T-helper 1 cell (primary cell): ENCODE measurements at places on chromosomes 6 and 20.

DNA sequence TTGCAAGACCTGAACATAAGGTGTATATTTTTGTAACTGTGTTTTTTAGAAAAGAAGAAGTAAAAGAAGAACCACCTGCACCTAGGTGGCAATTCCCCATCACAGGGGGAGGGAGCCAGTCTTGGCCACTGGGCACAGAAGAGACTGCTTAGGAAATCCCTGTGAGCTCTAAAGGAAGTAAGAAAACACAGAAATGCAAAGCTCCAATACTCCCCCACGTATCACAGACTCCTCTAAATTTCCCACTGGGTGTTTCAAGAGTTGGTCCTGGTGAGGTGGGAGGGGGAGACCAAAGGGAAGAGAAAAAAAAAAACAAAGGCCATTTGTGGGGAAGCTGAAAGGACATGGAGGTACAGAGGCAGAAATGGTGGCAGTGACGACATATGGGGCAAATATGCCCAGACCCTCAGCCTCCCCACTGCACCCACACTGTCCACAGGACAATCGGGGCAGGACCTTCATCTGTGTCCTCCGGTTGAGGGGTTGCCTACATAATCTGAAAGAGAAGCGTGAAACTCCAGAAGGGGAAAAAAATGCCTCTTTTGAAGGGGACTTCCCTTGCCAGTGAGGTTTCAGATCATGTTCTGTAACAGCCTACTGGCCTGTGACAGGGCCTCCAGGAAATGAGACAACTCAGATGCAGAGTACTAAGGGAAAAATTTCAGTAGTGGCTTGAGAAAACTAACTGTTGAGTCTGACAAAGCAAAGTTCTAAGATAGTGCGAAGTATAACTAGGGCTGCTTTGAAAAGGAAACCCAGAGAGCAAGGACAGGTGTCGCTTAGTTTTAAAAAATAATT, 226.2 kb upstream of the MARCKS start:
- DNase-seq, result no peak

GRCh38 chr20:43689165-43689564, 22.3 kb downstream of the MYBL2 start:
- DNase-seq, result no peak

GRCh38 chr6:116922853-116923548, 46.0 kb downstream of the RFX6 start:
- DNase-seq, result no peak

DNA sequence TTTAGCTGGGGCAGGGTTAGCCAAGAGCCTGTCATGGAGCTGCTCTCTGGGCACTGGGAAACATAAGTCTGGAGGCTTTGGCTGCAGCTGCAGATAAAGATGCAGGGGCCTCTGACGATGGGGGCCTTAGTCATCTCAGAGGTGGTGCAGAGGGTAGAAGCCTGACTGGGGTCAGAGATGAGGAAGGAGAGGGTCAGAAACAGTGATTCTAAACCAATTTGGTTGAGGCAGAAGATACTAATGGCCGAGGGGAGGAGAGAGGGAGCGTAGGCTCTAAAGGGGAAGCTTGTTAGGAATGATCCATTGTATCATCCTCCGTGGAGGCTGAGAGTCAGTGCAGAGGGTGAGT, 33.8 kb downstream of the PLEKHG1 start:
- DNase-seq, result no peak

GRCh38 chr6:56866917-56867522, 87.9 kb upstream of the BEND6 start:
- DNase-seq, result no peak

- DNase-seq, result no peak
Observed at GRCh38 chr20:1621316-1621715, 1.5 kb upstream of the SIRPB1 start.

DNA sequence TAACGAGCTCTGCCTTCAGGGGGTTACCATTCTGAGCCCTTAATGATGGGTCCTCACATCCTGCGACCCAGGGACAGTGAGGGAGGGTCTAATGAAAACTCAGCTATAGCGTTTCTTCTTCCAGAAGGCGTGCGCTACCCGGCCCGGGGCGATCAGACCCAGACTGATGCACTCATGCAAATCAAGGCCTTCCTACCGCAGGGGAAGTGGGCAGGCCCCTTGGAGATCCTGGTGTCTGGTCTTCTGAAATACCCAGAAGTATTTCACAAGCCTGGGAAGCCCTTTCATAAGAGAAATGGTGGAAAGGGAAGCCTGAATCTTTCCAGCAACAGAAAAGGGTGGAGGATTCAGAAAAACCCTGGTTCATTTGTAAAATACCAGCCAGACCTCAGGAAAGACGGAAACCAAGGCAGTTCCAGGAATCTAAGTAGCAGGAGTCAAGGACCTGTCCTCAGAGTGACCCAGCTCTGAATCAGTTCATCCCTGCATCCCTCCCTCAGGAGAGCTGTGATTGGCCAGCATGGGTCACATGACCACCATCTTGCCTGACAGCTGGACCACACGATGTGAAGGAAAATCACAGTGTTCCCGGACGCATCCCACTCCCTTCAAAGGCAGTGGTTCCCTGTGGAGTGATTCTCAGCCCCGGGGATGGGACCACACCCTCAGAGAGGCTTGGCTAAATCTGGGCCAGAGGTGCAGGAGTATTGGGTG, 12.7 kb downstream of the BFSP1 start:
- no peak for DNase-seq

GRCh38 chr6:148423601-148424270, 81.1 kb downstream of the SASH1 start:
- no peak for DNase-seq

DNA sequence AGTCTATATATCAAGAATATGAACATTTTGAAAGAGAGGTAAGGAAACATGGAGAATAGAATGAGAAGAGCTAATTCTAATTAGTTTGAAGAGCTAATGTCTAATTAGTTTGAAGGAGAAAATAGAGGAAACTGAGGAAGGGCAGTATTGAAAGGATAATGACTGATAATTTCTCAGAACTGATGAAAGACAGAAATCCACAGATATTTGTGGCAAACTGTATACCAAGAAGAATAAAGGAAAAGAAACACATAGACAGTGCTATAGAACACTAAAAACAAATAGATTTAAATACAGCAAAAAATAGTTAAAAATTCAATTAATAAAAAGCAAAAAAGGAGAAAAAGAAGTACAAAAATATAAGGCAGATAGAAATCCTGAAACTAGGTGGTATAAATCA, 354.4 kb downstream of the QKI start:
- no peak for DNase-seq
